Smooth muscle cell of the coronary artery (primary cell): ENCODE measurements at places on chromosomes 11 and 22. TPM values are rescaled to one million over a fixed set of nuclear protein-coding genes. Genes with fewer than 3 reads are reported as not detected.

Gene PTS
- 23.4 and 36.2 TPM in 2 replicates for total RNA-seq

Gene APOL6
- 8.5 and 26.2 TPM in 2 replicates for total RNA-seq

Gene NXPE1
- not detected in 2 replicates for total RNA-seq

Gene NRGN
- total RNA-seq = 0.30 and 0.47 TPM in 2 replicates

Gene KCNK4
- total RNA-seq = not detected in 2 replicates

Gene PAX6
- total RNA-seq = not detected in 2 replicates

Gene RIC8A
- total RNA-seq = 185 and 189 TPM in 2 replicates

Gene ST14
- total RNA-seq = under 0.01 and 0.23 TPM in 2 replicates

Gene SEZ6L
- not detected in 2 replicates for total RNA-seq

Gene RASD2
- total RNA-seq = not detected in 2 replicates

Gene VSIG2
- not detected in 2 replicates for total RNA-seq

Gene XNDC1N
- total RNA-seq = 4.6 and 7.3 TPM in 2 replicates

Gene LYVE1
- total RNA-seq = 0.23 and 0.59 TPM in 2 replicates

Gene MOGAT2
- not detected in 2 replicates for total RNA-seq

Gene XKR3
- total RNA-seq = not detected in 2 replicates

Gene SHANK3
- 0.30 and 0.70 TPM in 2 replicates for total RNA-seq

Gene SCT
- total RNA-seq = not detected in 2 replicates

Gene TYR
- not detected in 2 replicates for total RNA-seq

Gene SLC25A45
- 1.4 and 2.3 TPM in 2 replicates for total RNA-seq

Gene HEPN1
- total RNA-seq = 0.08 TPM in 1 of 2 replicates, not detected in the other

Gene MMP27
- total RNA-seq = 1.3 TPM in 1 of 2 replicates, not detected in the other

Gene WBP2NL
- 0.23 and 0.30 TPM in 2 replicates for total RNA-seq

Gene FGF19
- not detected in 2 replicates for total RNA-seq

Gene KIF18A
- total RNA-seq = 1.9 and 7.1 TPM in 2 replicates

Gene RASGRP2
- total RNA-seq = 0.23 and 0.59 TPM in 2 replicates

Gene PRR33
- total RNA-seq = not detected in 2 replicates

Gene MMP12
- total RNA-seq = under 0.01 and 9.1 TPM in 2 replicates

Gene B4GALNT4
- 1.1 and 2.8 TPM in 2 replicates for total RNA-seq

Gene LMO2
- total RNA-seq = 2.1 and 41.3 TPM in 2 replicates

Gene ANAPC15
- 37.6 and 61.5 TPM in 2 replicates for total RNA-seq

Gene CTTN
- 352 and 521 TPM in 2 replicates for total RNA-seq

Gene TEX12
- 0.15 TPM in 1 of 2 replicates, not detected in the other for total RNA-seq

Gene FAM83F
- total RNA-seq = under 0.01 TPM in 1 of 2 replicates, not detected in the other

Gene ARSA
- total RNA-seq = 8.0 and 13.1 TPM in 2 replicates

Gene EEF1G
- 1,294 and 1,609 TPM in 2 replicates for total RNA-seq
